Activated CD4-positive, alpha-beta T cell treated with anti-CD3 and anti-CD28 coated beads for 1 hour (primary cell): ENCODE measurements at places on chromosomes 16 and 17.

- DNase-seq = no peak
Measured at GRCh38 chr16:68851601-68852000, 8.3 kb downstream of the TANGO6 start.

DNA sequence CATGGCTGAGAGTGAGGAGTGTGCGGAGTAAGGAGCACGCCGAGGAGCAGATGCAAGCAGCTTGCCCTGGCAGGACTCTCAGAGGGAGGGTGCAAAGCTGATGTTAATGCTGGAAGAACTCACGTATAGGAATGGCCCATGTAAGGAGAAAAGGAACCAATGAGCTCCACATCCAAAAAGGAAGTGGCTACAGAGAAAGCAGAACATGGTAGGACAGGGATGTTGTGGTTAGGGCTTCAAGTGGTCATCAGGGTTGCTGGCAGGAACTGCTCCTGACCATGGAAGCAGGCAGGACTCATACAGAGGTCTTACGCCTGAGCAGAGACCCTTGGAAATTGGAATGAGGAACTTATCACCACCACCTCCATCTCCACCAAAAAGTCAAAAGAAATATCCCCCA is 5.2 kb downstream of the MYO1D start:
- no peak for DNase-seq

DNA sequence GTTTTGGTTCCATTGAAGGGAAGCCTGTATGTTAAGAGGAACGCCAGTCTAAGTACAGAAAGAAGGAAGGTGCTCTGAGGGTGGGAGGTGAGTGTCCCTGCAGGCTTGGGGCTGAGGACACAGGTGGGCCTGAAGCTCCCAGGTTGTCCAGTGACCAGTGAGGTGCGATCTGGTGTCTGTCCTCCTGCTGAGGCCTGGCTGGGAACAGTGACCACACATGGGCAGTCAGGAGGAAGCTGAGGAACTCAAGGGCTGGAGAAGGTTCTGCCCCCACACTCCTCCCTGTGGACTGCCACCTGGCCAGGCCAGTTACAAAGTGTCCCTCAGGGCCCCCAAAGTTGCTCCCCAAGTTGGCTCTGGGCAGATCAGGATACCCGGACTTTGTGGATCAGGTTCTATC is 102.1 kb downstream of the N4BP1 start:
- DNase-seq = no peak

- DNase-seq = no peak
Measured at GRCh38 chr16:31714903-31715504, 158.6 kb upstream of the ZNF267 start.

- DNase-seq = peak; percentile 60
Measured at GRCh38 chr16:22321340-22322001, 24.3 kb downstream of the POLR3E start.

- DNase-seq = peak; percentile 9
Measured at GRCh38 chr16:4261557-4262172, 11.2 kb downstream of the TFAP4 start.
